Stimulated activated CD4-positive, alpha-beta T cell treated with anti-CD3 and anti-CD28 coated beads, Interleukin-1b, Interleukin-23, amount 100 ng/mL, for 4 hours (primary cell): ENCODE measurements at places on chromosomes 16 and 17.

- no peak for DNase-seq
Measured at GRCh38 chr17:14341866-14342265, 41.0 kb downstream of the HS3ST3B1 start.

DNA sequence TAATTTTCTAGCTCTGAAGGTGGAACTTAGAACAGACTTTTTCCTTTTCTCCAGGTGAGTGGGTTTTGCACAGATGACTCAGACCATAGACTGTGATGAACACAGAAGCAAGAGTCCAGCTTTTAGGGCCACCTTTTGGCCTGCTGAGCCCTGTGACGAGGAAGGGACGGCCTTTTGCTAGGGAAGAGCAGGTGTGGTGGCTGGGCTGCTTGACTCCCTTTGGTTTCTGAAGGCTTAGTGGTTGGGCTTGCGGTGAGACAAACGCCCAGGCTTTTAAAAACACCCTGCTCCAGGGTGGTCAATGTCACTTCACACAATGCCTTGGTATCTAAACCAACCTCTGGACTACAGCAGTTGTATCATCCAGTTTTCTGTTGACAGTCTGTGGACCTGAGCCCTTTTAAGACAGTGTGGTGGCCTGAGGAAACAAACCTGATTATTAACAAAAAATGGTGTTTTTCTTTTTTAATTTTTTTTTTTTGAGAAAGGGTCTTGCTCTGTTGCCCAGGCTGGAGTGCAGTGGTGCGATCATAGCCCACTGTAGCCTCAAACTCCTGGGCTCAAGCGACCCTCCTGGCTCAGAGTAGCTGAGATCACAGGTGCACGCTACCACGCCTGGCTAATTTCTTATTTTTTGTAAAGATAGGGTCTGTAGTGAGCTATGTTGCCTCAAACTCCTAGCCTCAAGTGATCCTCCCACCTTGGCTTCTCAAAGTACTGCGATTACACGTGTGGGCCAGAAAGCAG is 134.0 kb downstream of the SNX29 start:
- no peak for DNase-seq

- DNase-seq, result no peak
Measured at GRCh38 chr17:56136301-56136700, 17.0 kb upstream of the ANKFN1 start.

GRCh38 chr16:24349320-24349719 is 93.2 kb downstream of the CACNG3 start:
- no peak for DNase-seq

DNA sequence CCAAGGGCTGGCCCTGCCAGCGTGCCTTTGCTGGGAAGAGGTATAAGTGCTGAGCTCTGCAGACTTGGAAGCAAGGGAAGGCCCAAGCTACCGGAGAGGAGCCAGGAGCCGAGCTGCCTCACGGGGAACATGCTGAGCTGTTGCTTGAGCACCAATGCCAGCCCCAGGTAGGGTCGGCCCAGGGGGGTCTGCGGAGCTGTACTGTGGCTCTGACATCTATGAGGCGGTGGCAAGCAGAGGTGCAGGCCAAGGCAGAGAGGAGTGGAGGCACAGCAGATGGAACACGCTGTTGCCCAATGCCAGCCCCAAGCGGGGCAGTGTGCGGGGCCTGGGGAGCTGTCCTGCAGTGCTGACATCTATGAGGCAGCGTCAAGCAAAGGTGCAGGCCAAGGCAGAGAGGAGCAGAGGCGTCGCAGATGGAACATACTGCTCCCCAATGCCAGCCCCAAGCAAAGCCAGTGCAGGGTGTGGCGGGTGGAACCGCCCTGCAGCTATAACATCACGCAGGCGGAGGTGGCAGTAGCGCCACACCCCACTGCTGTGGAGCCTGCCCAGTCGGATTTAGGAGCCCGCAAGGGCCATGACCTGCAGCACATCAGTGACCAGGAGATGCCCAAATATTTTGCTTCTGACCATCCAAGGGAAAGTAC is 10.0 kb downstream of the GGA2 start:
- DNase-seq, result no peak

GRCh38 chr16:85432606-85433005 is 180.5 kb upstream of the GSE1 start:
- DNase-seq, result no peak

- no peak for DNase-seq
Measured at GRCh38 chr16:9801651-9802050, 380.6 kb downstream of the GRIN2A start.

DNA sequence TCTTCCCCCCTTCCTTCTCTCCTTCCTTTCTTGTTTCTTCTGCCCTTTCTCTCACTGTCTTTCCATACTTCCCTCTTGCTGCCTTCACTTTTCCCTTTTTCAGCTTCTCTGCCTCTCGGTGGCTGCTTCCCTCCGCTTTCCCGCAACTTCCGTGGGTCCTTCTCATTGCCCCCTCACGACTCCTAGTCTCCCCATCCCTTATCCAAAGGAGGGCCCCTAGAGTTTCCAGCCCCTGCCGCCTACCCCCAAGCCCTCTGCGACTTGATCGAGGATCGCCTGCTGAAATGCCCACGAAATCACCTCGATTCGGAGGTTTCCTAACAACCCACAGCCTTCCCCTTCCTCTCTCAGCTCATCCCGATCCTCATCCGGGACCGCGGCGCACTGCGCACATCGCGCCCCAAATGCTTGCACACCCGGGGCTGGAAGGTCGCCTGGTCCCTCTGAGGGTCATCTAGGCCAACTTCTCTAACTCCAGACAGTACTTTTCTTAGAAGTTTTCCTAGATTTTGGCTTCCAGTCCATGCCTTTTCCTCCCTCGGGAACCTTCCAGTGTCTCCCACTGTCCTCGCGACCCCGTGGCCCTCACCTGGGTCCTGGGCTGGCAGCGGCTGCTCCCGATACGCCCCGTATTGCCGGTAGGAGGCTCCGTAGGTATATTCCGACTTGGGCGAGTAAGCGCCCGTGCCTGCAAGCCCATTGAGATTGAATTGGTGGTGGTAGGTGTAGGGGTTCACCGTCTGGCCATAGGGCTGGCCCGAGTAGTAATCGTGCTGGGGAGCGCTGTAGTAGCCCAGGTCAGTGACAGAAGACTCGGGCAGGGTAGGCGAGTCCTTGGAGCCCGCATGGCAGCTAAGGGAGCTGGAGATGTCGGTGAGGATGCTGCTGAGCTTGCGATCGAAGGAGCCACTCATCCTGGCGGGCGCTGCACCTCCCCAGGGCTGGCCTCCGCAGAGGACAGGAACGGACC is 654 bp downstream of the DLX3 start:
- no peak for DNase-seq

DNA sequence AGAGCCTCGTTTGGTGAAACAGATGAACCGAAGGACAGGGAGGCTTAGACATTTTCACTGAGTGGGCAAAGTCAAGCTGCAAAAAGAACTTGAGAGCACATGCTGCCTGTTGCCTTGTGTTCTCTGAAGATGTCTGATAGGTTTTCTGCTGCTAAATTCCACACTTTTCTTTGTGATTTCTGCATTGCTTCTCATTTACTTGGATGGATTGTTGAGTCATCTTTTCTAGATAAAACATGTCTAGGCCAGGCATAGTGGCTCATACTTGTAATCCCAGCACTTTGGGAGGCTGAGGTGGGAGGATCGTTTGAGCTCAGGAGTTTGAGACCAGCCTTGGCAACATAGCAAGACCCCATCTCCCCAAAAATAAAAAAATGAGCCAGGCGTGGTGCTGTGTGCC is 80.4 kb upstream of the CLEC18A start:
- no peak for DNase-seq

- no peak for DNase-seq
Measured at GRCh38 chr17:51778842-51779241, 379.7 kb downstream of the CA10 start.

DNA sequence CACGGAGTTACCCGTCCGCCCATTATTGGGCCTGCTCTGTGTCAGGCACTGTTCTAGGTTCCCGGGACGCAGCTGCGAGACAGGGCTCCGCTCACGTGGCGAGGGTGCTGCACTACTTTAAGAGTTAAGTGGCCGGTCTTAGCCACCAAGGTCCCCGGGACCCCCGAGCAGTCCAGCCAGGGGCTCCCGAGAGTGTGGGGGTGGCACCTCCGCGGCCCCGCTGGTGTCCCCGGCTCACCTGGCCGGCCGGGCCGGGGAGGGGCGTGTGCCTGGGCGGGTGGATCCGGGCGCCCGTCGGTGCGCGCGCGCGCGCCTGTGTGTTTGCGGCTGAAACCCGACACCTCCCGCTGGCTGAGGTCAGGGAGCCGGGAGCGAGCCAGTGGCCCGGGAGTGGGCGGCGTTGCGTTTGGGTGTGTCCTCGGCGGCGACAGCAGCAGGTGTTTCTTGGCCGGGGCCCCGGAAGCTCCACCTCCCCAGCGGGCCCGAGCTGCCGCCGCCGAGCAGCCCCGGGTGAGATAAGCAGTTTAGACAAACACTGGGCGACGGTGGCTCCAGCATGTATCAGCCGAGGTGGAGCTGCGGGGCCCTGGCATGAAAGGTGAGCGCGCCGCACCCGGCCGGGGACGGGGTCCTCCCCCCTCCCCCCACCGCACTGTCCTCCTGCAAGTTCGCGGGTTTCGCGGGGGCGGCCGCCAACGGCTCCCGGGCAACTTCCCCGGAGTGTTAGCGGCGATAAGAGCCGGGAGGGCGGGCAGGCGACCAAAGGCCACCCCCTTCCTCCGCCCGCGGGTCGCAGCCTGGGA is at the start of gene GSE1:
Gene GSE1 (plus strand): TSS at position 522 of the 803 bp plus-strand sequence. CDS start 70 bp downstream, at position 592.
- DNase-seq, result peak; percentile 17

GRCh38 chr16:69538808-69539207 is 27.0 kb upstream of the NFAT5 start:
- DNase-seq, result no peak

DNA sequence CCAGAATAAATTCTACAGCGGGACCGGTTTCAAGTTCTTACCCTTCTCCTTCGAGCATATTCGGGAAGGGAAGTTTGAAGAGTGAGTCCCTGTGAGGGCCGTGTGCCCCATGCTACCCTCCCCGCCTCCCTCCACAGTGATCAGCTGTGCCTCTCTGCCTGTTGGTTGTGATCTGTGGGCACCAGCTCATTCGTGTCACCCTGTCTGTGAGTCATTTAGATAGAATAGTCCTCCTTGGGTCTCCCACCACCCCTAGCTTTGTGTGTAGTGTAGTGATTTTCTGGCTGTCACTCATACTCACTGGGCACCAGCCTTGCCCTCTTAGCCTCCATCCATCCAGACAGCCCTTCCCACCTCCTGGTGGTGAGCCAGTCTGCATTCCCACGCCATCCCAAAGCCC is 15.0 kb upstream of the NAGLU start:
- no peak for DNase-seq

DNA sequence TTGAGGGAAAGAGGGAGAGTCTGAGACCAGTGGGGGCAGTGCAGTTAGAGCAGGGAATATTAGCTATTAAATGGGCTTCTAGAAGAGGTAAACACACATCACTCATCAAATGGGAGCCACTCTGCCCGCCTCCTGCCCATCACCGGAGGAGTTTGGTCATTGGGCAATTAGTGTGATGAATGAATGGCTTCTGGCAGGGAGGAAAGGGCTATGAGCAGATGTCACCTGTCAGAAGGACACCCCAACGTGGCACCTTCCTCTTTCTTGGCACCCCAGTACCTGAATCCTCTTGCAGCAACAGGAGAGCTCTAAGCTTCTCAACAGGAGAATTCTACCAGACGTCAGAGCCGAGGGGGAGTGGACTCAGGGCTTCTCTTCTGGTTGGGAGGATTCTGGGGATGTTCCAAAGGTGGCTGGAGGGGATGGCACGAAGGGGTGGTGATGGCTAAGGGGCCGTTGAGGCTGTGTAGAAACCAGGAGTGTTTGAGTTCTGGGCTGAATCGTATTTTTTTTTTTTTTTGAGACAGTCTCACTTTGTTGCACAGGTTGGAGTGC is 11.0 kb downstream of the C1QTNF1 start:
- DNase-seq, result no peak

DNA sequence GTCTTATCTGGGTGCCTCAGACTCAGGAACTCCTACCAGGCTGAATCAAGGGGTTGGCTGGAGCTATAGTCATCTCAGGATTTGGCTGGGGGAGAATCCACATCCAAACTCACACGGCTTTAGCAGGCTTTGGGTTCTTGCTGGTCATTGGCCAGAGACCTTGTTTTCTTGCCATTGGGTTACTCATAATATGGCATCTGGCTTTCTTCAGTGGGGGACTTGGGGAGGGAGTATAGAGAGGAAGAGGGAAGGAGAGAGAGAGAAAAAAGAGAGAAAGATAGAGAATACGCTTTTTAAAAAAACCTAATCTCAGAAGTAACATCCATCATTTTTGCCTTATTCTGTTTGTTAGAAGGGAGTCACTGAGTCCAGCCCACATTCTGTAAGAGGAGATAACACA is 191.5 kb upstream of the SHISA6 start:
- no peak for DNase-seq

- DNase-seq, result no peak
Measured at GRCh38 chr17:78559749-78560368, 17.3 kb downstream of the DNAH17 start.

DNA sequence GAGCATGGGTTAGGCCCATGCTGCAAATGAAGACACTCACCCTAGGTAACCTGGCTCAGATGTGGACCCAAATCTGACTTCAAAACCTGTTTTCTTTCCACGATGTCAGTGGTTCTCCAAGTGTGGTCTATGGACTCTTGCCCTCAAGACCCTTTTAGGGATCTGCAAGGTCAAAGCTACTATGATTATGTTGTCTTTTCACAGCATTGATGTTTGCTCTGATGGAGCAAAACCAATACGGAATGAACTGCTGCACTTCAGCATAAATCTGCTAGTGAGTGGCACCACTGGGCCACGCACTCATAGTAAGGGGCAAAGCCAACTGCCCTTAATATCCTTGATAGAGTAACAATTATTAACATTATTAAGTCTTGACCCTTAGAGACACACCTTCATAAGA is 21.6 kb upstream of the TRIM25 start:
- DNase-seq, result no peak

DNA sequence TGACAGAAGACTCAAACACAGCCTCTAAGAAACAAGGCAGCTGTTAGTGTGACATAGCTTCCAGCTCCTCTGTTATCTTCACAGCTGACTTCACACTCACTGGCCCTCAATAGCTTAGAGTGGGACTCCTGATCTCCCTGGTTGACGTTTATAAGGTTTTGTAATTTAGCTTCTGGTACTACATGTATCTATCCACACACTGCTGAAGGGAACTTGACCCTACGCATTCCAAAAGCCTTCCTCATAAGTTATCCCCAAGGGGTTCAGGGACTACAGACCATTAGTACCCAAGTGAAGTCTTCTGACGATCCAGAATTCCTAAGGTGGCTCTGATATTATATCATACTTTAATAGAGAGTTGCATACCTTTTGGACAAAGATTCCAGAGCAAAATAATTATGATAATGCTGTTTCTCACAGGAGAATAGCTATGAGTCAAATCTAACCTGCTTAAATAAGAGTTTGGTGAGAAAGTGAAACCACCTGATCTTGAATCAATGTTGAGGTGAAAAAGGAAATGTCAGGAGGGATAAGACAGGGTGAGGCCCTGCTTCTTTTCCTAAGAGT is 14.5 kb downstream of the ACACA start:
- DNase-seq, result no peak

DNA sequence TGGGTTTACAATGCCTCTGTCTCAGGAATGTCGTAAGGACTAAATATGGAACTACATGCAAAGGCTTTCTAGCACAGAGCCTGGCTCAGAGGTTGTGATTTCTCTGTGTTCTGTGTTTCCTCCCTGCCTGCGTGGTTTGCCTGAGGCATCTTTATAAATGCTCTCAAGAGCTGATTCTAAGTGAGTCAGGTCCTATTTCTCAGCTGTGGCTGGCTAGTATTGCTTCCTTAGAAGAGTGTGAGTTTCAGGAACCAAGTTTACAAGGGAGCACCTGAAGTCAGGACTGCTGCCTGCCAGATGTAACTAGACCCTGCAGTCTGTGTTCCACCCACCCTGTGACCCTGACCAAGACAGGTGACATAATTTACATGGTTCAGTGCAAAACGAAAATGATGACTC is 8.0 kb upstream of the CCL1 start:
- no peak for DNase-seq
